ENCODE measurements at places on chromosomes 6 and 20.

GRCh38 chr20:36213362-36213761, 22.9 kb upstream of the AAR2 start:
- DNase-seq = no peak

DNA sequence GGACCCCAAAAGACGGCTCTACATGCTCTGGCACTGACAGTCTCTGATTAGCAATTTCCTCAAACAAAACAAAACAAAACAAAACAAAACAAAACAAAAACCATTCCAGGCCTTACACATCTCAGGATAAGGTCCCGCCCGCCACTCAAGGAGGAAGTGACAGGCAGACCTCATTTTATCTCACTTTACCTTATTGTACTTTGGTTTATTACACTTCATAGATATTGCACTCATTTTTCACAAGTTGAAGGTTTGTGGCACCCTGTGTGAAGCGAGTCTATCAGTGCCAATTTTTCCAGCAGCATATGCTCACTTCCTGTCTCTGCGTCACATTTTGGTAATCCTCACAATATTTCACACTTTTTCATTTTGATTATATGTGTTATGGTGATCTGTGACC, 15.2 kb downstream of the ZBP1 start:
- no peak for DNase-seq

DNA sequence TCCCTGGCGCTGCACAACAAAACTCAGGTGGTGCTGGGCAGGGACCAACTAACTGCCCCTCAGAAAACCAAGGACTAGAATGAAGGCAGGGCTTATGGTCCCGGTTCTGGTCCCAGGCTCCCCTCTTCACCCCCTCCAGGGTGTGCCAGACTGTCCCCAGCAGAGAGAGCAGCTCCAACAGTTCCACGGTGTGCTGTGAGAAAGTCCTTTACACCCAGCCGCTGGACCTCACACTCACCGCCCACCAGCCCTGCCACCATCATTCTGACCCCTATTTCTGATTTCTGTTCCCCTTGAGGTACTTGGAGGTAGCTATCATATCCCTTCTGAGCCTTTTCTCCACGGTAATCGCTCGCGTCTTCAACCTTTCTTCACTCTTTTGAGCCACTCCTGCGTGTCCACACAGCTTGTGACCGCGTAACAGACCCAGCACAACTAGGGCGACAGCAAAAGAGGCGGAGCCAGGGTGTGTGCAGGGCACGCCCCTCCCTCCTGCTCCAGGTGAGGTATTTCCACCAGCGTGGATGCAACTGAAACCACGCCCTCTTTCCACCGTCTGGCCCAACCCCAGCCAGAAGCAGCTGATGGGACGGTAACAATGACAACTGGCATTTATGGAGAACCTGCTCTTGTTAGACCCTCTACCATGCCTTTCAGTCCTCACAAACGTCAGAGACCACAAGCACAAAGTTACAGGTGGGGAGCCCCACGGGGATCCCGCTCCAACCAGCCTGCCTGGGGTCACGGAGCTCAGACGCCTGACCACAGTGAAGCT, 2.3 kb downstream of the PXDC1 start:
- DNase-seq = no peak

- DNase-seq = no peak
Measured at GRCh38 chr20:49690899-49691620, 22.6 kb downstream of the B4GALT5 start.

- DNase-seq = peak; percentile 27
Measured at GRCh38 chr6:137571854-137572253, 77.7 kb upstream of the OLIG3 start.

GRCh38 chr20:4885877-4886276, 115.4 kb downstream of the SLC23A2 start:
- DNase-seq = no peak

DNA sequence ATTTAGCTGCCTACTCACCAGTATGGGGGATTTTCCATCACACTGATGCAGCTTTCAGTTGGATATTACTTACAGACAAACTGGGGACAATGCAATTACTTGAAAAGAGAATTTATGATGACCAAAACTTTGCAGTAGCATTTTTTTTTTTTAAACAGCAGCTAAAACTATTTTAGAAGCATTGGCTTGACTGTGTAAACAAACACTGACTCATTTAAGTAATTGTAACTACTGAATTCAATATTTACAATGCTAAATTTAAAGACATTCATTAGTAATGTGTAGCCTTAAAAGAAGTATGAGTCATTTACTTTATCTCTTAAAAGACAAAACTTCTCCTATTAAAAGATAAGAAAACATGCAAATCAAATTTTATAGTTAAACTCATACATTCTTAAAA, 295.9 kb upstream of the FERMT1 start:
- DNase-seq = no peak

- no peak for DNase-seq
Measured at GRCh38 chr20:14568225-14568624, 230.8 kb upstream of the FLRT3 start.

DNA sequence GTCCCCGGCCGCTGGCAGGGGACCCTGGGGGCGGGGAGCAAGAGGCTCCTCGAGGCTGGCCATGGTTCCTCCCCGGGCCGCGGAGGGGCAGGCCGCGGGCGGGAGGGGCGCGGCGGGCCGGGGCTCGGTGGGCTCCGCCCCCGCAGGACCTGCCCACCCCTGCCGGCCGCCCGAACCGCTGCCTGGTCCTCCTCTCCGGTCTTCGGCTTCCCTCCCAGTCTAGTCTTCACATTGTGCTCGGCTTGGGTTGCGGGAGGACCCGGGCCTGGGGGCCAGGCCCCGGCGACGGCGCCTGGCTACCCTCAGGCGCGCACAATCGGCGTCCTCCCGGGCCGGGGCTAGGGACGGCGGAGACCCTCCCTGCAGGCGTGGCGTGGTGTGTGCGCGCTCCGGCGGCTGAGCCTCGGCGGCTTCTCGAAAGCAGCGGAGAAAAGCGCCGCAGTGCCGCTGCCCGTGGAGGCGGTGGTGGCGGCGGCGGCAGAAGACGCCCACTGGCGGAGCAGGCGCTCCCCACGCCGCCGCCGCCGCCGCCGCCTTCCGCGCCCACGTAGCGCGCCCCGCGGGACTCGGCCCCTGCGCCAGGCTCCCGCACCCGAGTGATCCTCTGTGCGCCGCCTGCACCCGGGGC, at the start of gene PDE10A:
TSS of gene PDE10A (minus strand) at position 493 of the 628 bp plus-strand sequence. CDS start at position 63, 430 bp downstream.
- no peak for DNase-seq

GRCh38 chr6:155228546-155229166, 35.2 kb upstream of the CLDN20 start:
- no peak for DNase-seq

DNA sequence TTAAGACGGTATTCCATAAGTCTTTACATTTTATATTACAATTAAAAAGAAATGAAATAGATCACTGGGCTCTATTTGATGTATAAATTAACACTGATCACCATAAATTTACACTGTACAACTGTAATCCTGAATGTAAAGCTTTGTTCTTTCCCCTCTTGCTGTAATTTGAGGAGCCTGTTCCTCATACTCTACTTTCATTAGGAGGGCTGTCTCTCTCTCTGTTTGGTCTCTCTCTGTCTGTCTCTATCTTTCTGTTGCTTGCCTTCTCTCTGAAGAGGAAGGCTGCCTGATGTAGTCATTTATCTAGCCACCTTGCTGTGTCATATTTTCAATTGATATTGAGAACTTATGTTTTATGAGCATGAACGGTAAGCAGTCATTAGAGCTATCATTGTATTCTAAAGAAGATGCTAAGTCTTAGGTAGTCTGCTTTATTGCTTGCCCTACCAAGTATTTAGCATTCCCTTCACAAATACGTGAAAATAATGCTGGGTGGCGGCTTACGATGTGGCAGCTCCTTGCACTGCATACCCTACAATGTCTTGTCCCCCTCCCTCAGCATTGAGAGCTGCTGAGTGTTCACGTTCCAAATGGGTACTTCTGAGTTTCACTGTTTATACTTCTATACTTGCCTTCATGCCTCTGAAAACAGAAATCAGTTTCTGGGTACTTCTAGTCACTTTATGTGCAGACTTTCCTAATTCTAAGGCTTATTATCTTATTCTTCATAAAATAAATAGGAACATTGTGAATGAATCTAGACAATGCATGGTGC, 205.5 kb downstream of the NKAIN2 start:
- no peak for DNase-seq

- DNase-seq = no peak
Measured at GRCh38 chr6:76792394-76792793, 670.9 kb downstream of the HTR1B start.

DNA sequence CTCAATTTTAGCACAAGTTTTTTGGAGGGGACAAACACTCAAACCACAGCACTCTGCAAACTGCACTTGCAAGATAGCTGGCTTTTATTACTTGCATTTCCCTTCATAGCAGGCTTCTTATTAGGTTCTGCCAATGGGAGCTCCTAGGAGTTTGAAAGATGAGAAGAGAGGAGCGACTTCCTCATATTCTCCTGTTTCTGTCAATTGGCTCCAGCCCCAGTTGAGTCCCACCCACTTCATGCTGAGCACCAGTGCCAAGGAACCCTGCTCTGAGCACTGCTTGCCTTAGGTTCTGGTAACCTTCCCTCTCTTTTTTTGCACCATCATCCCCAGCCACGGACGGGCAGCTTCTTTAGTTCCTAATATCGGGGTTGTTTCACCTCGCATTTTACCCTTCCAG, 67.9 kb downstream of the PSMB1 start:
- no peak for DNase-seq

- no peak for DNase-seq
Measured at GRCh38 chr20:4195499-4195898, 180.1 kb upstream of the RNF24 start.

DNA sequence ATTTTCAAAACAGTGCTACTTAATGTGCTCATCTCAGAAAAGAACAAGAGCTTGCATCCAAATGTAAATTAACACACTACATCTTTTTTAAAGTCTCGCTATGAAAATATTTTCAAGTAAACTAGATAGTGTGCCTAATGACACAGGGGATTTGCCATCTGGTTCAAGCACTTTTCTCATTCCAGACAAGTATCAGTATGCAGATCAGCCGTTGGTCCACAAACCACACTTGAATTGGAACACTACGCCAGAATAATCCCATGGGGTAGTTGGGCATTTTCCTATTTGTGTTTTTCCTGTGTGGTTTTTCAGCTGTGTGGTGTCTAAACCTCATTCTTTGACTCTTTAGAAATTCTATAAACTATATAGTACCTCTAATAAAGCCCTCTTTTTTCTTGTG, 256.2 kb downstream of the EPHA7 start:
- no peak for DNase-seq

GRCh38 chr6:18327626-18328025, 59.5 kb upstream of the RNF144B start:
- no peak for DNase-seq

DNA sequence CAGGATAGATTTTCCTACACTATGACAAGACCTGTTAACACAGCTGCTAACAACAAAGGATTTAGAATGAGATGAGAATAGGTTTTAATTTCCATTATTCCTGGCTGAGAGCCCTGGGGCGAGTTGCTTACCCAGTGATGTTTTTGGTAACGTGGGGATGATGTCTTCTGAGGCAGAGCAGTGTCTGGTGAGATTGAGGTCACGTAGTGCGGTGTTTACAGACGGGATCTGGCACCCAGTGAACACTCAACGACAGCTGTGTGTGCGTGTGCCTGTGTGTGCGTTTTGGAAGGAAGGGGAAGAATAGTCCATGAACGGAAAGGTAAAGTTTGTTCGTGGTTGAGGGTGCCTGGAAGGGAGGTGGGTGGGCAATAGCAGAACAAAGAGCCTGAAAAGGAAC, 384.7 kb downstream of the C6orf118 start:
- DNase-seq = no peak

DNA sequence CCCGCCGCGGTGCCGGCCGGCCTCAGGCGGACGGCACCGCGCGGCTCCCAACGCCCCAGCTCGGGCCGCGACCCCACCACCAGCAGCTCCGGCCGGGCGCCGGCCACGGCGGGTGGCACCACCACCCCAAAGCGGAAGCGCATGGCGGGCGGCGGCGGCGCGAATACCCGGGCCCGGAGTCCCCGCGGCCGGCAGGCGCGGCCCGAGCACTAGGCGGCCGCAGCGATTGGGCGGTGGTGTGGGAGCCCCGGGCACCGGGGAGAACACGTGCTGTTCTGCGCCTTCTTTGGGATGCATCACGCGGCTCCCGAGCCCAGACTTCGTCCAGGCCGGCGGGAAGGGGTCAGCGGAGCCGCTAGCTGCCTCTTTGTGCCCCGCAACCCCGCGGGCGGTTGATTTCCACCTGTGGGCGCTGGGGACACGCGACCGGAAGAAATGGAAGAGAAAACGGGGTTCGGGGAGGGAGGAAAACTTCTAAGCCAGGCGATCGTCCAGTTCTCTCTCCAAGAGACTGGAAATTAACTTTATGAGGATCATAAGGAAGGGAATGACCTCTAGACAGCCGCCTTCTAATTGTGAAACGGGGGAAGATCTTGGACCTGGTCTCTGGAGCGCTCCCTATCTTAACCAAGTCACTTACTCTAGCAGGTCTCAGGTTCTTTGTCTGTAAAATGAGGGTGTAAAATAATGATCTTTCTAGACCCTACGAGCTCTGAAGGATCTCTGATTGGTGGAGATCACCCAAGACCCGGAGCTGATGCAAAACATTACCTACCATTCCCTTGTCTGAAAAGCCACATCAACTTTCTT, at the start of gene EPM2A:
TSS of gene EPM2A (minus strand) at position 165 of the 810 bp plus-strand sequence. CDS start at position 143, 22 bp downstream.
- DNase-seq = peak; percentile 76

GRCh38 chr6:15854826-15855710, 192.2 kb upstream of the DTNBP1 start:
- DNase-seq = no peak

GRCh38 chr6:112153926-112154607, 66.7 kb downstream of the FAM229B start:
- DNase-seq = no peak

DNA sequence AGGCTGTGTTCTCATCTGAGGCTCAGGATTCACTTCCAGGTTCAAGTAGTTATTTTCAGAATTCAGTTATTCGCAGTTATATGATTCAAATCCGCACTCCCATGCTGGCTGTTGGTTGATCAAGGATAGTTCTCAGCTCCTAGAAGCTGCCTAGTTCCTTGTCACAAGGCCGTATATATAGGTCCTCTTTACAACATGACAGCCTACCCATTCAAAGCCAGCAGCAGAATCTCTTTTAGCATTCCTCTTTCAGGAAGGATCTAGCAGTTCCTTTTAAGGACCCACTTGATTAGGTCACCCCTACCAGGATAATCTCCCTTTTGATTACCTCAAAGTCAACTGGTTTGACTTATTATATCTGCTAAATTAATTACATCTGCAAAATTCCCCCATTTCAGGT, 23.8 kb upstream of the LAMP5 start:
- DNase-seq = no peak

GRCh38 chr6:15063253-15063853, 182.5 kb upstream of the JARID2 start:
- DNase-seq = peak; percentile 85

DNA sequence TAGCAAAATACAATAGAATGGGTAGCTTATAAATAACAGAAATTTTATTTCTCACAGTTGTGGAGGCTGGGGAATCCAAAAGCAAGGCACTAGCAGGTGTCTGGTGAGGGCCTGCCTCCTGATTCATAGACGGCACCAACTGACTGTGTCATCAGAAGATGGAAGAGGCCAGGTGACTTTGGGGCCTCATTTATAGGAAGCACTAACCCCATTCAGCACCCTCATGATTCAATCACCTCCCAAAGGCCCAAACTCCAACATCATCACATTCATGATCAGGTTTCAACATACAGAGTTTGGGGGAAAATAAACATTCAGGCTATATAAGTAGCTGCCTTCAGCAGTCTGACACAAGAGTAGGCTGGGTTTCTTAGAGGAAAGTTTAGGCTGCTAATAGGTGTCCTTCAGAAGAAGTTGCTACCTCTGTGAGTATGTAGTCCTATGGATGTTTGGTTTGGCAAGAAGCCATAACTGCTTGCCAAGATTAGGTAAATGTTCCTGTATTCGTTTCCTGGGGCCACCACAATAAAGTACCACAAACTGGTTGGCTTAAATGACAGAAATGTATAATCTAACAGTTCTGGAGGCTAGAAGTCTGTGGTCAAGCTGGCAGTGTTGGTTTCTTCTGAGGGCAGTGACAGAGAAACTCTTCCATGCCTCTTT, 48.8 kb downstream of the NT5E start:
- peak; percentile 63 for DNase-seq
